ENCODE measurements at places on chromosomes 2 and 18.

GRCh38 chr2:234368861-234369261, 128.0 kb downstream of the ARL4C start:
- no peak for DNase-seq

DNA sequence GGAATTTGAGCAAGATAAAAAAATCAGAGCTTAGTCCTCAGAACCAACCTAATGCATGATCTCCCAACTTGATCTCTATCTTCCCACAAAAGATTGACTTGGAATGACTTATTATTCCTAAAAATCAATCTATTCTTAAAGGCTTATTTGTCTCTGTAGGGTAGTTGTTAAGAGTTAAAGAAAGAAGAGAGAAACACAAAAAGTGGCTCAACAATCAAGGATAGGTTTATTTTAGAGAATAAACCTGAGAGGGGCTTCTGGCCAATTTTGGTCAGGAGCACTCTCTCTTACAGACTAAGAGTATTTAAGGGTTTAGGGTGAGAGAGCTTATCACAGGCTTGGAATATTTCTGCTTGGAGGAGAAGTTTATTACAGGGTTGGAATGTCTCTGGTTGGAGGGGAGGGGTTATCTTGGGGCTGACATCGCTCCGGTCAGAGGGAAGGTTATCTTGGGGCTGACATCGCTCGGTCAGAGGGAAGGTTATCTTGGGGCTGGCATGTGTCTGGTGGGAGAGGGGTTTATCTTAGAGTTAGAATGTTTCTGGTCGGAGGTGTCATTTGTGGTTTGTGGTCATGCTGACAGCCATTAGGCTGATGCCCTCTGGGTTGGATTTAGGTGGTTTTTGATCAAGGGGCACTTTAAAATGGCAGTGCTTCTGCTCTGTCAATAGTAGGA, 2.4 kb upstream of the MFF start:
- no peak for DNase-seq

- no peak for DNase-seq
Observed at GRCh38 chr18:58491773-58492752, 136.8 kb downstream of the ALPK2 start.

- DNase-seq: no peak
Observed at GRCh38 chr2:217027414-217027813, 167.6 kb upstream of the TNP1 start.

GRCh38 chr18:31575515-31576257, 16.0 kb upstream of the TTR start:
- no peak for DNase-seq

DNA sequence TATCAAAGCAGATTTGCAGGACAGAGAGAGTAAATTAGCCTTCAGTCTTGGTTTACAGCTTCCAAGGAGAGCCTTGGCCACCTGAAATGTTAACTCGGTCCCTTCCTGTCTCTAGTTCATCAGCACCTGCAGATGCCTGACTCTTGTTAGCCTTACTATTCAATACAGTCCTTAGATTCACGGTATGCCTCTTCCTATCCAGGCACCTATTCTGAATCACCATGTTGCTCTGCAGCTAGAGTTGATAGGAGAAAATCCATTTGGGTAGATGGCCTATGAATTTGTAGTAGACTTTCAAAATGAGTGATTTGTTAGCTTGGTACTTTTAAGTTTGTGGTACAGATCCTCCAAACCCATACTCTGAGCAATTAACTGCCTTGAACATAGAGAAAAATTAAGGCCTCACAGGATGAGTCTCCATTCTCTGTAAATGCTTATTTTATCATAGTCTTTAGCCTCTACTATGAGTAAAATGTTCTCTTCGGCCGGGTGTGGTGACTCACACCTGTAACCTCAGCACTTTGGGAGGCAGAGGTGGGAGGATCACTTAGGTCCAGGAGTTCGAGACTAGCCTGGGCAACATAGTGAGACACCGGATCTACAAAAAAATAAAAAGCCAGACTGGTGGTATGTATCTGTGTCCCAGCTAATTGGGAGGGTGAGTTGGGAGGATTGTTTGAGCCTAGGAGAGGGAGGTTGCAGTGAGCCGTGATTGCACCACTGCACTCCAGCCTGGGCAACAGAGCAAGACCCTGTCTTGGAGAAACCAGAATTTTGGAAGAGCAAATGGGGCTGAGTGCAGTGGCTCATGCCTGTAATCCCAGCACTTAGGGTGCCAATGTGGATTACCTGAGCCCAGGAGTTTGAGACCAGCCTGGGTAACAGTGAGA, 32.9 kb downstream of the PTCD3 start:
- DNase-seq: no peak

GRCh38 chr2:216463148-216463547, 35.5 kb upstream of the RPL37A start:
- DNase-seq: no peak

DNA sequence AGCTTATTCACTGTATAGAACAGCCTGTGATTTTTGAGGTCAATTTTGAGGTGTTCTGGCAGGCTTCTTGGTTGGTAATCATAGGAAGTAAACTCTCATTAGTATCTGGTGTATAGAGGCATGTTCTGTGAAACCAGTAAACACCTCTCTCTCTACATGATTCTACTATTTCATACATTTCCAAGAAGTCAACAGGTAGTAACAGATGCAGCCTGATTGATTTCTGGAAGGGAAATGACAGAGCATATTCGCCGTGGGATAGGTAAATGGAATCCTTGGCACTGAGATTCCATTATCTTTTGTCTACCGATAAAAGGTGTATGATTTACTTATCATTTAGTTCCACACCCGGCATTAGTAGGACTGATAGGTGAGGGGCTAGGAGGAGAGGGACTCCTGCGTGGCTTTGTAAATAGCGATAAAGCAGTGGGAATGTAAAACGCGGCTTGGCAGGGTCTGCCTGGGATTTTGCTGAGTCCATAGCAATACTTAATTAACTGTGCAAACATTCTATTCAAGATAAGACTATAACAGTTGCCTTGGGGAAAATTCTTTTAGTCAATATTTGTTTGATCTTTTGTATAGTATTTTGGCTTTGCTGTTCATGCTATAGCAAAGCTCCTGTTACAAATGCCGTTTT, 32.3 kb downstream of the LYPD6B start:
- DNase-seq: no peak

- no peak for DNase-seq
Observed at GRCh38 chr2:120598416-120598815, 137.3 kb upstream of the GLI2 start.

DNA sequence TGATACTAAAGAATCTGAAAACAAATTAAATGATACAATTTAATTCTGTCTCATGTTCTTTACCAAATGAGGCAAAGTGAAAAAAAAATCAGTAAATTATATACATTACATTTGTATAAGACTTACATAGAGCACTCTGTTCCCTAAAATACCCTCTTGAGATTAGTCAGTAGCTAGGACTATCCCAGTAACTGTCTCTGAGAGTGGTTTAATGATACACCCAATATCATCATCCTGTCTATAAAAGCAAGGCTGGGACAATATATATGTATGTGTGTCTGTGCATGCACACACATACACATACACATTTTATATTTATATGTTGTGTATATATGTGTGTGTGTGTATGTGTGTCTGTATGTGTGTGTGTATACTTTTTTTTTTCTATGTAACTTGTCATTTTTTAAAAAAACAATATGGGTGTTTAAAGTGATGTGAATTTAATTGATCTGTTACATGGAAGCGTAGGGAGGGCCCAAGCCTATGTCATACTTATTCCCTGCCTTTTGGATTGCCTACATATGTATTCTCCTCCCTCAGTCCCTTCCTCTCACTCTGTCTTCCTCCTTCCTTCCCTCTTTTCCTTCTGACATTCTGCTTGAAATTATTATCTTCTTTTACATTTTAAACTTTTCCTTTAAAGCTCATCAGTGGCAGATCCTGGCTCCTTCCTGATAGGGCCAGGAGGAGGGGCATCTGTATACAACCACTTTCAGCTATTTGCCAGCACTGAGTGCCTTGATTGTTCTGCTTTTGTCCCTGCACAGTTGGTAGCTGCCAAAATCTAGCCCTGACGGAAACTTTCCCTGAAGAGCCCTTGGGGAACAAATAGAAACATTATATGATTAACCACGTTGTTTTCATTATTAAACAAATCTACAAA, 6.8 kb downstream of the ASXL3 start:
- peak; percentile 76 for DNase-seq

- DNase-seq: no peak
Observed at GRCh38 chr2:188091220-188091619, 200.5 kb upstream of the GULP1 start.

DNA sequence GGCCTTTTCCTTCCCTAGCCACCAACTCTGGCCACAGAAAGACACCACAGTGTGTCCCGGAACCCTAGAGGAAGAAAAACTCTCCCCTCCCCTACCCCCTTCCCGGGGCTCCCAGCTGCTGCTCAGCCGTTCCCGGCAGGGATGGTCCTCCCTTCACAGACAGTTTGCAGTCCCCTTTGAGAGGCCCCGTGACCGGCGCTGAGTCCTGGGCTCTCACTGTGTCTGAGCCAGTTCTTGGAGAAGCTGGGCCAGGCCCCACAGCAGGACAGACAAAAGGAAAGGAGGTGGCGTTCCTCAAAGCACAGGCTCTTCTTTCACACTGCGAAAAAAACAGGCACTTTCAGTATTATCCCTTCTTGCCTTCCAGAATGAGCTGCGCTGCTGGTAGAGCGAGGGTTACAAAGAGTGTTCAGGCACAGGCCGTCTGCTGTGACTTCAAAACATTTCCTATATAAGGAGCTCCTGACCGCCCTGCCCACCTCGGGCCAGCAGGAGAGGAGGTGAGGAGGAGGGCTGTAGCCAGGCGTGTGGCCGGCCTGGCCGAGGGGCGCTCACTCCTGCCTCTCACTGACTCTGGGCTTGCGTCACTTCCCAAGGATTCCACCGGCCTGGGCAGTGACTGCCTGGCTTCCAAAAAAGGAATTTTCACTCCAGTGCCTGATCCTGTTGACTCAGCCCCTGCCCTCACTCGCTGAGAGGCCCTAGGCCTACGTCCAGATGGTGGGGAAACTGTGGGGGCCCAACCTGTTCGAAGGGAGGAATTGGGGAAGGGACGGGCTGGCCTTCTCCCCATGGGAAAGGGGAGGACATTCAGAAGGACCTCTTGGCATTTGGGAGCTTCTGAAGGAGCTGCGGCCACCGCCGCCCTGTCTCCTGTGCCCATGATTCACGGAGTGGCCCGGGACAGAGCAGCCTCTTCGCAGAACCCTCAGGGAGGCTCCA, 24.9 kb downstream of the CIDEA start:
- no peak for DNase-seq

- no peak for DNase-seq
Observed at GRCh38 chr2:203461746-203462145, 73.4 kb downstream of the RAPH1 start.

DNA sequence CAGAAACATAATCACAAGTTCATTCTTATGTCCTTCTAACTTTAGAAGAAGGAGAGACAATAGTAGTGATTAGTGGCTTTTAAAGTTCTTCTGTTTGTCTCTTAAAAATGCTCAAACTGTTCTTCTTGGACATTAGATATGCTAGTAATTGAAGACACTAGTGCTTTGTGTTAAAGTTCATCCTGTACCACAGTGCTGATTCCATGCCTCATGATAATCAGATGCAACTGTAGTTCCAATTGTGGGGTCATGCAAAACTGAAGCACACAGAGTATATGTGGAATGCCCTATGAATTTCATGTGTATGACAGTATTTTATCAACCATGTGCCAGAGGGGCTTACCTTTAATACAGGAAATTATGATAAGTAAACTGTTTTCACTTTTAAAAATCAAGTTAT, 11.4 kb upstream of the KCNJ13 start:
- DNase-seq: no peak

Measured in NCI-H1105 (cell line).